ENCODE measurements at places on chromosomes 3 and 15.

DNA sequence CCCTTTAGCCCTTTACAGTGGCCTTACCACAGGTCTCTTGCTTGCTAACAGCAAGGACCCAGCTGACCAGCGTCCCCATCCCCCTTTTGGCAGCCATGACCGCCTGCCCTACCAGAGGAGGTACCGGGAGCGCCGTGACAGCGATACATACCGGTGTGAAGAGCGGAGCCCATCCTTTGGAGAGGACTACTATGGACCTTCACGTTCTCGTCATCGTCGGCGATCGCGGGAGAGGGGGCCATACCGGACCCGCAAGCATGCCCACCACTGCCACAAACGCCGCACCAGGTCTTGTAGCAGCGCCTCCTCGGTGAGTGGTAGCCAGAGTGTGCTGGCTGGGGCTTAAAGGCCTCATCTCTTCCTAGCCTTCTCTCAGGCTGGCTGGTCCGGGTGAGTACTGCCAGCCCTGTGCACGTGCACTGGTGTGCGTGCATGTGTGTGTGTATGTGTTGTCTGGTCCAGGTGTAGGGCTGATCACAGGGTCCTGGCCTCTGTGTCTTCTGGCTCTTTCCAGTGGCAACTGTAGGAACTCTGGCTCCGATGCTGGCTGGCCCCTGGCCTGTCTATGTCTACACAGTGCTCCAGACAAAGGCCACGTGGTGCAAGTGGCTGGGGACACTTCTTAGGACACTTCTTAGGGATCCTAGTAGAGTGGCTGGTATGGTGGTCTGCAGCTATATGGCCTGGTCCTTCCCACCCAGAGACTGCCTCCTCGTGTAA, 4.4 kb downstream of the CLK3 start:
- no peak for DNase-seq

DNA sequence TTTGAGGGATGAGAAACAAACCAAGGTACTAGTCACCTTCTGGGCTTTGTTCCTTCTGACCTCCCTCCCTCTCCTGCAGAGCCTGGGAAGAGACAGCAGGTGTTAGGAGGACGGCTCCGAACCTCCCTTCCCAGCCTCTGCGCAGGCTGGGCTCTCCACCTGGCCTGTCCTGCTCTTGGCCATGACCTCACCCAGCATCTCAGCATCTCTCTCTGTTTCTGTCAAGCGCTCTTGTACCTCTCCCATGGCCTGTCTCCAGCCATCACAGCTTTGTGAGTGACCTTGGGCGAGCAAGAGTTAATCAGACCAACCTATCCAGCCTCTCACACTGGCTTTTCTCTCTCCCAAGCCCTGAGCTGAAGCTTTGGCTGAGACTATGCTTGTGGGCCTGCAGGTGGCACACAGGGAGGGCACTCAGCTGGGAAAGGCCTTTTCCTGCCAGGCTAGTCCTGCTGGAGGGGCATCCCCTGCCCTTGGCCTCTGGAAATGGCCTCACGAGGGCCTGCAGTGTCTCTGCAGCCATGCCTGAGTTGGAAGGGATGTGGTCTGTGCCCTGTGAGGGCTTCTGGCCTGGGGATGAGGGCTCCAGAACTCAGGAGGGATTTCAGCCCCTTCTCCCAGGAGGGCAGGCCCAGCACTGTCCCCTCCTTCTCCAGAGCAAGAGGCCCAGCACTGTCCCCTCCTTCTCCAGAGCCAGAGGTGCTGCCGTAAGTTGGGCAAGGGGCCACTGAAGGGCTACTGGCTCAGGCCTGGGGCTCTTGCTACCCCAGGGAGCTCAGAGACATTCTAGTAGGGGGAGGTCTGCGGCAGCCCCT, 2.1 kb downstream of the CHST13 start:
- DNase-seq: no peak

DNA sequence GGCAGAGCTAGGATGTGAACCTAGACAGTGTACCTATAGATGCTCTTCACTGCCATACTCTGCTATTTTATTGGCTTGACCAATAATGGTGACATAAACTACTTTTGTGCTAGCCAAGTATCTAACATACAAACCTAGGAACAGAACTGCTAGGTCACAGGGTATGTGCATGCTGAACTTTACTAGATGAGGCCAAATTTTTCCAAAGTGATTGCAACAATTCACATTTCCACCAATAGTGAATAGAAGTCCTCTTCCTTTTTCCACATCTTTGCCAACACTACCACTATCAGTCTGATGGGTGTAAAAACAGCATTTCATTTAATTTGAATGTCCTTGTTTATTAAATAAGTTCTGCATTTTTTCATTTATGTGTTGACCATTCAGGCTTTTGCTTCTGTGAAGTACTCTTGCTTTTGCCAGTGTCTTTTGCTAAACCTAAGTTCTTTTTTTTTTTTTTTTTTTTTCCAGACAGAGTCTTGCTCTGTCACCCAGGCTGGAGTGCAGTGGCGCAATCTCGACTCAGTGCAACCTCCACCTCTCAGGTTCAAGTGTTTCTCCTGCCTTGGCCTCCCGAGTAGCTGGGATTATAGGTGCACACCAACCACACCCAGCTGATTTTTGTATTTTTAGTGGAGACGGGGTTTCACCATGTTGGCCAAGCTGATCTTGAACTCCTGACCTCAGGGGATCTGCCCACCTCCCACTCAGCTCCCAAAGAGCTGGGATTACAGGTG, 54.1 kb downstream of the DCAF1 start:
- no peak for DNase-seq

DNA sequence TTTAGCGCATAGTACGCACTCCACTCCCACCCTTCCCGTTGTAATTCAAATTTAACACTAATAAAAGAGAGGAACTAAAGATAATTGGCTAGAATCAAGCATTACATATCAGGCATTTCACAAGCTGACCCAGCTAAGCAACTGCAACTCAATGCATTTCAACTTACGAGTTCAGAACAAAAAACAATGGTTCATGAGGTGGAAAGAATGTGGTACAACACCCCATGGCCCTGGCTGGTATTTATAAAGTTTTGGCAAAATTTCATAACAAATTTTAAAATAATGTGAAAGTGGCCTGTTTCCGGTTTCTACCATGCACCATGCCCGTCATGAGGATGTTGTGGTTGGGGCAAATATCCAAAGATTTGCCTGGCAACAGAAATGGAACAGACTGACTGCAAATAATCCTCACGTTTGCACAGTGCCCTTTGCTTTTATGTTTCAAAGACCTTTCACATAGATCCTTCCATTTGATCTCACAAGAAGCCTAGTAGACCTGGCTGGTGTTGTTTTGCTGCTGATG, 455.3 kb upstream of the NR2F2 start:
- no peak for DNase-seq

GRCh38 chr15:60077581-60078359, 73.7 kb downstream of the FOXB1 start:
- DNase-seq: no peak

DNA sequence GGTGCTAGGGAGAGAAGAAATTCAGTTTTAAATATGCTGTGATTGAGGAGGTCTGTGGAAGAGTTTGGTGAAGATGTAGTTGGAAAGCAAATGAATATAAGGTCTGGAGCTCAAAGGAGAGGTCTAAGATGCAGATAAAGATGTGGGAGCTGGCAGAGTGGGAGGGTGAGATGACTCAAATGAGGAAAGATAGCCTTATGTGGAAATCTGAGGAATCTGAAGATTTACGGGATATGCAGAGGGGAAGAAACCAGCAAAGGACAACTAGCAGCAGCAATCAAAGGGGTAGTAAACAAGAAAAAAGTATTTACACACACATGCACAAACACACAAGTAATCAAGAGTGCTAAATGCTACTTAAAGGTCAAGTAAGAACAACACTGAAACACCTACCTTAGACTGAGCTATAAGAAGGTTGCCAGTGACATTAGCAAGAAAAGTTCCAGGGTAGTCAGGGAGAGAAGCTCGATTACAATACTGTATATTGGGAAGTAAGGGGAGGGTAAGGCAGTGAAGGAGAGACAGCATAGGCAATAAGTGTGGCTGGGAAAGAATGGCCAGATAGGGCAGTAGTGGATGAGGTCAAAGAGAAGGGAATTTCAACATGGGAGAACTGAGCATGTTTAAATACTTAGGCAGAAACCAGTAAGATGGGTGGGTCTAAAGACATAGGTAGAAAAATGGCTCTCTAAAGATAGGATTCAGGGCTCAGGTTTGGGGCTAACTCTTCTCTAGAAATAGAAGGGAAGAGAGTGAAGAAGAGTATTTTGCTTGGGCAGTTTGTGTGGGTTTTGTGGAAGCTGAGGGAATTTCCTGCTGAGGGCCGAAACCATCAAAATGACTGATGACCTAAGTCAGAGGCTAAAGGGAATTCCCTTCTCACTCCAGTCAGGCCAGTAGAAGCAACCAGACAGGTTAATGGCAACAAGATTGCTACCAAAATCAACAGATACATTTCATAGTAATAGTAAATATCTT, 8.9 kb downstream of the CMTM6 start:
- DNase-seq: no peak

DNA sequence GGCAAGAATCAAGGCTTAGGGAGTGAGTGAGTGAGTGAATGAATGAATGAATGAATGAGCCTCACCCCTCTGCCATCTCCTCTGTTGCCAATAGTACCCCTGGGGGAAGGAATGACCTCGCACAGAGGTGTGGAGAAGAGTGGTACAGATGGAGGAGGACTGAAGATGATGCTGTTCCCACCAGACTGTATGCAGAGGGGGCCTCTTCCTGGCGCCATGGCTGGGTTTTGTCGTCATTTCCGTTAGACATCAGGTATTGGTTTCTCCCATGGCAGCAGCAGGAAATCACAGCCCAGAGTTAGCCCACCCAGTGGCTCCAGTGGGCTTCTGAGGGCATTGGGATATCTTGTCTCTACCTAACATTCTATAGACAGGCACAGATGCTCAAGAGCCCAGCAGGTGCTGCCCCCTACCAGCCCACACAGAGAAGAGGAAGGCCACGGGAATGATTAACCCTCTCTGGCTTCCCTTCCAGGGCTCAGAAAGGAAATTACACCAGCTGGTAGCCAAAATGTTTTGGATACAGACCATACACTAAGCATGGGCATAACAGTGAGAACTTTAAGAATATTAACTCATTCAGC, 109.8 kb upstream of the SLC6A11 start:
- no peak for DNase-seq
